Lung microvascular endothelial cell (primary cell): ENCODE measurements at places on chromosomes 4 and X.

- DNase-seq: no peak
Observed at GRCh38 chr4:158958489-158959270, 144.2 kb upstream of the RAPGEF2 start.

DNA sequence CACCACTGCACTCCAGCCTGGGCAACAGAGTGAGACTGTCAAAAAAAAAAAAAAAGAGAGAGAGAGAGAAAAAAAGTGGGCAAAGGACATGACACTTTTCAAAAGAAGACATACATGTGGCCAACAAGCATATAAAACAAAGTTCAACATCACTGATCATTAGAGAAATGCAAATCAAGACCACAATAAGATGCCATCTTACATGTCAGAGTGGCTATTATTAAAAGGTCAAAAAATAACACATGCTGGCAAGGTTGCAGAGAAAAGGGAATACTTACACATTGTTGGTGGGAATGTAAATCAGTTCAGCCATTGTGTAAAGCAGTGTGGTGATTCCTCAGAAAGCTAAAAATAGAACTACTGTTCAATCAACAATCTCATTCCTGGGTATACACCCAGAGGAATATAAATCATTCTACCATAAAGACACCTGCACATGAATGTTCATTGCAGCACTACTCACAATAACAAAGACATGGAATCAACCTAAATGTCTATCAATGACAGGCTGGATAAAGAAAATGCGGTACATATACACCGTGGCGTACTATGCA lies 94.9 kb upstream of the TRIM2 start:
- no peak for DNase-seq

DNA sequence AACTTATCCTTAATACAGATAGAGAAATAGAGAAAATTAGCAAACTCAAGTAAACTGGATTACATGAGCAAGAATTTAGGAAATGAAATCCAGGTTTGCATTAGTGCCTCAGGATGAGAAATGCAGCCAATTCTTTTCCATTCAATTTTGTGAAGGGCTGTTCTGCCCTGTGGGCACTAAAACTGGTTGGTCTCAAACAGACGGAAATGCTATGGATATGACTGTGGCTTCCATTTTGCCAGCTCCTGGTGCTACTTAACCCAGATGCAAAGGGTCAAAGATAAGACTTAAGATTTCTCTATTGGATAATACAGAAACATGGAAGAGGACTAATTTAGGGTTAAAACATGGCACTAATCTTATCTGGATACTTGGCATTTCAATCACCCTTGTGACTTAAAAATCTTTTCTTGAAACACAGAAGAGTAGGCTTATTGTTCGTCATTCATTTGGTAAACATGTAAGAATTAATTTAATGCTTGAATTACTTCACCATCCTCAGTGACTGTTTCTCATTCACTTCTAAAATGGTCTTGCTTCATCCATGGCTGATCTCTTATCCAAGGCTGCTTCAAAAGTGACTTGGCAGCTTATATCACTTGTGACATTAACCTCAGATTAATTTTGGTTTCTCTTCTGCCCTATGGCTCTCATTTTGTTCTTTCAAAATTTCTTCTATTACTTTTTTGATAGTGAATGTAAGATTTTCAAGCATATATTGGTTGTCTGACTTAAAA lies 1008.7 kb downstream of the GLUD2 start:
- DNase-seq: no peak

- DNase-seq: no peak
Observed at GRCh38 chrX:9957743-9958142, 9.4 kb upstream of the CLDN34 start.

DNA sequence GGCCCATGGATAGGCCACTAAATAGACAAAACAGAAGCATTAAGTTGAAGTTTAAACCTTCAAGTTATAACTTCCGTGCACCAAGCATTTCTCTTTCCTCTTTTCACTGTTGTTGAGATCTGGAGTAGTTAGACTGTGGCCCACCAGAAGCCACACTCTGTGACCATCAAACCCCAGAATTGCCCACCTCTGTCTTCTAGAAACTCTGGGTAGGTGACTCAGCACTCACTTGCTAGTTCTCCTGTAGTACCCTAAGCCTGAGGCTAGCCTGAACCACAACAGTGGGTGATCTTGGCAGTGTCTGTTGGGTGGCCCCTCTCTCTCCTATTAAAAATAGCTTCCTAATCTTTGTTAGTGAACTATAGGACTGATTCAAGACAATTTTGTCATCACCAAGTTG lies 24.6 kb upstream of the CD40LG start:
- no peak for DNase-seq

GRCh38 chrX:154834562-154834961 lies at the start of gene SMIM9:
Gene SMIM9, minus strand, starts transcription at chrX:154834662. Its CDS starts 3,806 bp downstream, at chrX:154830856.
- no peak for DNase-seq

- DNase-seq: peak; percentile 62
Observed at GRCh38 chrX:50613846-50614245, 143.2 kb upstream of the DGKK start.

- DNase-seq: no peak
Observed at GRCh38 chrX:2799369-2799768, 29.4 kb upstream of the GYG2 start.

DNA sequence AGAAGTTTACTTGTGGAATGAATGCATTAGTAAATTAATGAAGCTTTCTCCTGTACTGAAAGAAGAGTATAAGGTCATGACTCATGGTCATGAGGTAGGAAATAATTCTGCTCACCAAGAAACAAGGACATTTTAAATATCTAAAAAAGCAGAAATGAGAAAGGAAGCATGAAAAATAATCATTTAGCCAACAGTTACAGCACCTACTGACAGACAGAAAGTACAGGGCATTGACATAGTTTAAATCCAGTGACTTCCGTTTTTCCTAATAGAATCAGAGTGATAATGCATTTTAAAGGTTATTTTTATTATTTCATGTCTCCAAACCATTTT lies 30.5 kb upstream of the ACSL1 start:
- DNase-seq: no peak

- no peak for DNase-seq
Observed at GRCh38 chr4:153082322-153083301, 121.6 kb upstream of the TRIM2 start.

DNA sequence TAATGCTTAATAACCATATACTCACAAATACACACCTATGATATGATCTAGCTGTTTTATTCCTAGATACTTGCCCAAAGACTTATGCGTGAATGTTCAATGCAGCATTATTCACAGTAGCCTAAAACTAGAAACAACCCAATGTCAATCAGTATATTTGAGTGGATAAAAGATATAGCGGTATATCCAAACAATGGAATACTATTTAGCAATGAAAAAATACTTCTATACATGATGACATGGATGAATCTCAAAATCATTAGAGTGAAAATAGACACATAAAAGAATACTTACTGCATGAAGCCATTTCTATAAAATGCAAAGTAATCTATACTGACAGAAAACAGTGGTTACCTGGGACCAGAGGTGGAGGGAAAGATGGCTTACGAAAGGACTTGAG lies 108.1 kb downstream of the RAP1GDS1 start:
- no peak for DNase-seq

DNA sequence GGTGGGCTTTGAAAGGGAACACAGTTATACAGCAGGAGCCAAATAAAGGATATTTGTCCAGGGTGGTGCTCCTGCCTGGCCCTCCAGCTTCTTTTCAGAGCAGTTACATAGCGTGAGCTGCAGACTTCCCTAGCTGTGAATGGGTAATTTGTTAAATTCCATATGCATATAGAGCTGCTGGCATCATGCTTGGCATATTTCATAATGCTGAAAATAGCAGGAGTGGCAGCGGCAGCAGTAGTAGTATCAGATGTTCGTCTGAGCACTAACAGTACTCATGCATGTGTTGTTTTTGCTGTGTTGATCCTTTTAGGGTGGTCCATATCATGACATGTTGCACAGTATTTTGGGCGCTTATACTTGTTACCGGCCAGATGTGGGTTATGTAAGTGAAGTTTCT lies 33.6 kb upstream of the TADA2B start:
- DNase-seq: no peak

DNA sequence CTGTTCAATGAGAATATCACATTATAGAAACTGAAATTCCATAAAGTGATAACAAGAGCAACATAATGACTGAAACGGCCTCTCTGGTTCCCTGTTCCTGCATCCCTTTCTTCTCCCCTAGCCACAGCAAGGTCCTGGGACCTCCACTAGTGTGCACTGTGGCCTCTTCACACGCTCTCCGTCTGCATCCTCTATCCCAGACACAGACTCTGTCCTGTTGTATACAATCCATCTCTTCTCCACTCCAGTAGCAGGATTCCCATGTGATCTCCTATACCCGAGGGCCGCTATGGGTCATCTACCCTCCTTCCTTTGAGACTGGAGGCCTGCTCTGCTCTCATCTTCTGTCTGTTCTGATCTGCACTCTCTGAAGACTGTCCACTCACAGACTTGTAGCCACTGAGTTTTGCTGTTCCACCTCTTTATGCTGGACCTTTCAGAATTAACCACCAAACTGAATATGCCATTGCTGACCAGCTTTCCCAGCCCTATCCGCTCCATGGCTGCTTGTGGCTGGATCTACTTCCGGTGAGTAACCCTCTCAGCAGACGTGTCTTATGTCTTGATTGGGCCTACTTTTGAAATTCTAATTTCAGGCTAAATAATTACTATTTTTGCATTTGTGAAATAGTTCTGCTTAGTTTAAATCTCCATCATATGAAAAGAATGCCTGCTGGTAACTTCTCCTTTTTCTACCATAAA lies 105.1 kb upstream of the NAP1L5 start:
- DNase-seq: no peak

DNA sequence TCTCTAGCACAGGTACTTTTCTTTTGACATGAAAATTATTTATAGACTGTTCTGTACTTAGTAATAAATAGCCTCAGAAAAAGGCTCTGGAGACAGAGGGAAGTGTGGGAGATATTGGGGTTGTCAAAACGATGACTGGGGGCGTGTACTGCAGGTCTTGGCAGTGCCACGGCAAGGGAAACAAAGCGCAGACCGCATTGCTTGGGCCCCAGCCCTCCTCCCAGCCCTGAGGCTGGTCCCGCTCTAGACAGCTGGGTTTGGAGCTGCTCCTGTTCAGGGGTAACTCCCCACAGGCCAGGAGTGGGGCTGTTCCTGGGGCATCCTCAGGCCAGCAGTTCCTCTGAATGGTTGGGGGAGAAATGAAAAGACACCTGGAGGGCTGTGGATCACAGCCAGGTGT lies 131.7 kb downstream of the RASL11B start:
- DNase-seq: no peak

GRCh38 chr4:168337550-168337940 lies 19.0 kb upstream of the DDX60 start:
- DNase-seq: no peak

GRCh38 chr4:7524064-7524682 lies 89.4 kb upstream of the PSAPL1 start:
- no peak for DNase-seq

- DNase-seq: no peak
Observed at GRCh38 chr4:152516156-152516555, 19.7 kb downstream of the FBXW7 start.

DNA sequence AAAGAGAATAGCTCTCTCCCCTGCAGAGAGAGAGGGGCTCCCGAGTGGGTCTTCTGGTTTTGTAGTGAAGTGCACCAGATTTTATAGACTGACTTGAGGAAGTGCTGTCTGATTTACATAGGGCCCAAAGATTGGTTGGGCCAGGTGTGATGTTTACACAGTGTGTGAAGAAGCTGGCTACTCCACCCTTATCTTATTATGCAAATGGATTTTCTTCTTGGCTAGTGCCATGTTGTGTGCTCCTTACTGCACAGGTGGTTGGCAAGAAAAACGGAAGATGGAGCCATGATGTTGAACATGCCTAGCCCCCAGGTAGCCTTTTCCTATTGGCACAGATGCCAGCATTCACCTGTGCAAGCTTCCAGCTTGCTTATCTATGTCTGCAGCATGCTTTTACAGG lies 112.4 kb upstream of the ARHGAP24 start:
- DNase-seq: no peak

GRCh38 chr4:21209860-21210259 lies 509.6 kb downstream of the PACRGL start:
- no peak for DNase-seq

DNA sequence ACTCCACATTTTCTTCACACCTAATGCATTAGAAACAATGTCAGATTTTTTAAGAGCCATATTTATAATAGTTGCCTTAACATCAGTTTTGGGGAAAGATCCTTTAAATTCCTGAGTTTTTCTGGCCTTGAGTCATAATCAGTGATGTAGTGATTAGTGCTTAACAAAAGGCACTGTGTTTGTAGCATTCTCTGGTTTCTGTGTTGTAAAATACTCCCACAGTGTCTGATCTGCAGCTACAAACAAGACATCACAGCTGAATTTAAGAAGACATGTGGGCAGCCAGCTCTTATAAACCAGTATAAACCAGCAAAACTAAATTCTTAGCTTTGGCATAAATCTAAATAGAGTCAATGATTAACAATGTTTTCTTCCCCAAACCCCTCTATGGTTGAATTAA lies 233.8 kb downstream of the FSTL5 start:
- no peak for DNase-seq
